ENCODE measurements at places on chromosomes 3 and 15. TPM values are rescaled to one million over a fixed set of nuclear protein-coding genes. Genes with fewer than 3 reads are reported as not detected.

ALDH1A2 gene
- 2.7 TPM for total RNA-seq

ANKRD63 gene
- total RNA-seq, result not detected

TMEM62 gene
- total RNA-seq, result 37.7 TPM

SLC12A1 gene
- not detected for total RNA-seq

Measured in tracheal epithelial cell (primary cell).